Renal pelvis (tissue), 12 donors: ENCODE measurements at places on chromosomes 6 and 20. TPM values are rescaled to one million over a fixed set of nuclear protein-coding genes. Genes with fewer than 3 reads are reported as not detected.

Gene COL11A2
- polyA plus RNA-seq: 4.8 TPM

GRCh38 chr6:56243518-56244070, 3.8 kb downstream of the COL21A1 start:
- DNase-seq: no peak

DNA sequence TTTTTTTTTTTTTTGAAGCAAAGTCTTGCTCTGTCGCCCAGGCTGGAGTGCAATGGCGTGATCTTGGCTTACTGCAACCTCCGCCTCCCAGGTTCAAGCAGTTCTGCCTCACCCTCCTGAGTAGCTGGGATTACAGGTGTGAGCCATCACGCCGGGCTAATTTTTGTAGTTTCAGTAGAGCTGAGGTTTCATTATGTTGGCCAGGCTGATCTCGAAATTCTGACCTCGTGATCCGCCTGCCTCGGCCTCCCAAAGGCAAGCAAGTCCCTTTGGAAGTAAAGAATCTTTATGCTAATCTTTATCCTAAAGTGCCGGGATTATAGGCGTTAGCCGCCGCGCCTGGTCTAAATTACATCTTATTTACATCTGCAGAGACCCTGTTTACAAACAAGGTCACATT, 1.5 kb downstream of the PSMG4 start:
- DNase-seq: no peak

- no peak for DNase-seq
Measured at GRCh38 chr20:62120990-62121775, 1.1 kb upstream of the LSM14B start.

DNA sequence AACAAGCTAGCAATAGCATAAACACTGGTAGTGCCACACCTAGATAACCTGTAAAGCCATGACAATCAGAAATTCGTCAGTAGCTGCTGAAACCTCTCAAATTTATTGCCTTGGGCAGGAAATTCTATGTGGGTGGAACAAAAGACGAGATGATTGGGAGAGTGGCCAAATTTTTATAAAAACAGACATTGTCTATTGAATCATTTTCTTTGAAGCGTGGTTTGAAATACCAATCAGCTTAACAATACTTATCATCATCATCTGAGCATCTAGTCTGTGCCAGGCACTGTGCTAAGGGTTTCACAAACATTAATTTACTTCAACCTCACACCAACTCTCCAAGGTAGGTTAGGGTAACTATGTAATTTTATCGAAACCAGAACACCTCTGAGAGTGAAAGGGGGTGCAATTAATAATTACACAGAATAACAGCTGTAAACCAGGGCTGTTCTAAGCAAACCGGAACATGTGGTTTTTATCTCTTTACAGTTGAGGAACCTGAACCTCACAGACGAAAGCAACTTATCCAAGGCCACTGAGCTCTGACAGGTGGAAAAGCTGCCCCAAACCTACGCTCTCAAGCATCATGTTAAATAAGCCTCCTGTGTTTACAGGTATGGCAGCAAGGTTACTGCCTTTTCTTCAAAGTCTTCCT, 43.4 kb downstream of the NHSL1 start:
- no peak for DNase-seq

DNA sequence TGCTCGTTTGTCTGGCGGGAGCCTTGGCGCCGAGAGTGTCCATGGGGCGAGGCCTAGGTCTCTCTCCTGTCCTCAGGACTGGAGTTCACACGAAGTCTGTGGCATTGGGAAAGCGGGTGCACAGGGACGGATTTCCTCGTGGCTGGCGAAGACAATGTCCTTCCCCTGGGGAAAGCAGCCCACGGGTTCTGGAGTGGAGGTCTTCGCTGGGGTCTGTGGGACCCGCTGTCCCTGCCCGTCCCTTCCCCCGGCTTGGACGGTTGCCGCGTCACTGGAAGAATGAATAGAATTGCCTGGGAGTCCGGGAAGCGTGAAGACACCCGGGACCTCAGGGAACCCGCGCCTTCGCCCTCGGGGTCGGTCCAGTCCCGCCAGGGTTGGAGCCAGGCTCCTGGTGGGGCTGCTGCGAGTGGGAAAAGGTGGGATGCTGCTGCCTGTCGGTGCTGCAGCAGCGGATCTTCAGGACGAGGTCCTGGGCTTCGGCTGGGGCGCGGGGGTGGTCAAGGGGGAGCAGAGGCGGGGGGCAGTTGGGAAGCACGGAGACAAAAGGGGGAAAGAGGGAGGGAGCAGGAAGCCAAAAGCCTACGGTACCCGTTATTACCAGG, 441.8 kb upstream of the DEFB115 start:
- DNase-seq: no peak
